ENCODE measurements at places on chromosomes 12 and 14.

DNA sequence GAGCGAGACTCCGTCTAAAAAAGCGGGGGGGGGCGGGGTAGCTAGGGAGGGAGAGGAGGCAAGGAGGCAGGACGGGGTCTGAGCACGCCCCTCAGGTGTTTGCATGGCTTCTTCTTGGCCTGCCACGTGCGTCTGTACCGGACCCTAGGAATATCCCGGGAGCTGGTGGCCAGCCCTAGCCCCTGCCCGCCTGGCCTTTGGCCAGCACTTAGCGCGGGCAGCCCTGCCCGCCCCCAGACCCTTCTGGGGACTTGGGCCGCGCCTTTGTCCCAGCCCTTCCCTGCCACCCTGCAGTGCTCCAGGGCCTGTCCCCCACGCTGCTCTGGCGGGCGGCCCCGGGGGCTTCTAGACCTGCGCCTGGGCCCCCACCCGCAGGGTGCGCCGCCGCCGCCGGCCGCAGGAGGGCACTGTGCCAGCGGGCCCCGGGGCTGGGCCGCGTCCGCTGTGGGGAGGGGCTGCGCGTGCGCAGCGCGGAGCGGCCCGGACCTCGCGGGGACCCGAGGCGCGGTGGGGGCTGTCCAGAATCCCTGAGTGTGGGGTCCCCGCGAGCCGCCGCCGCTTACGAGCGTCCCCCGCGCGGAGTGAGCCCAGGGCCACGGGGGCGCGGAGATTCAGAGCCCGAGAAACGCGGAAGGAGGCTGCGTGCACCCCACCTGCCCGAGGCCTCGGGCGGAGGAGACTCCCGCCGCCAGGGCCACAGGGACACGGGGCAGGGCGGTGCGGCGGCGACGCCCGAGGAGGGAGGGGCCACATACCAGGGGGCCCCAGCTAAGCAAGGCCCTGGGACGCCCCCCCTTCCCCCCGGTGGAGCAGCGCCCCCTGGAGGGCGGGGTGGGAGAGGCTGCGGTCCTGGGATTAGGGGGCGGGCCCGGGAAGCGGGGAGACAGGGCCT, 21.0 kb downstream of the SLC25A29 start:
- no peak for DNase-seq

GRCh38 chr14:22379727-22380126, 209.3 kb downstream of the DAD1 start:
- DNase-seq = no peak

- DNase-seq = no peak
These were observed 36.3 kb downstream of the IL31 start for GRCh38 chr12:122137681-122138080.

DNA sequence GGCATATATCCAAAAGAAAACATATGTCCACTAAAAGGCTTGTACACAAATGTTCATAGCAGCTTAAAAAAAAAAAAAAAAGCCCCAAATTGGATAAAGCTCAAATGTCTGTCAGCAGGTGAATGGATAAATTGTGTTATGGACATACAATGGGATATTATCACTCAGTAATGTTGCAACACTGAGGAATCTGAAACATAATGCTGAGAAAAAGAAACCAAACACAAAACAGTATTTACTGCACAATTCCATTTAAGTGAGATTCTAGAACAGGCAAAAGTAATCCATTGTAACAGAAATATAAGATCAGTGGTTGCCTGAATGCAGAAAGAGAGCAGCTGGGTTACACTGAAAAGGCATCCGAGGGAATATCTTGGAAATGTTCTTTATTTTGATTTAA, 117.9 kb downstream of the SLC15A5 start:
- DNase-seq = no peak

DNA sequence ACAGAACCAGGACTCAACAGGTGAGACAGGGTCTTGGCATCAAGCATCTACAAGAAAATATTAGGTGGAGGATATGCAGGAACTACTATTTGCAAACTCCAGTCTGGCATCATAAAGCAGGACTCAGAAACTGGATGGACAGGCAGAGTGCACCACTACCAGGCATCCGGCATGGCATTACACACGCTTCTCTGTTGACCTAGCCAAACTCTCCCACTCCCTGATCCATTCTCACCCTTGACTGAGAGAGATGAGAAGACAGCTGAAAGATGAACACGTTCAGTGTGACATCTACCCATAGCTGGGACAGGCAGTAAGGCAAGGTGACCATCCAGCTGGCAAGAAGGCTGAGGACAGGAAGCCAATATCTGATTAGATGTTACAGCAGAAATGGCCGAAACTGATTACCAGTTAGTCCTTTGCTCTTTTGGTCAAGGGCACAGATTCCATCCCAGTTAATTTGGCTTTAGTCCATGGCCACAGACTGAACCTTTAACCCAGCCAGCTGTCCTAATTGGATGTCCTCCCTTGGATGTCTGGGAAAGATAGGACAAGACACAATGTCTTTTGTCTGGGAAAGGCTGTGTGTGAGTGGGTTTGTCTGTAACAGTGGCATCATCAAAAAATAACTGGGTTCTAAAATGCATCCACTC, 71.6 kb downstream of the BBS10 start:
- DNase-seq = no peak

DNA sequence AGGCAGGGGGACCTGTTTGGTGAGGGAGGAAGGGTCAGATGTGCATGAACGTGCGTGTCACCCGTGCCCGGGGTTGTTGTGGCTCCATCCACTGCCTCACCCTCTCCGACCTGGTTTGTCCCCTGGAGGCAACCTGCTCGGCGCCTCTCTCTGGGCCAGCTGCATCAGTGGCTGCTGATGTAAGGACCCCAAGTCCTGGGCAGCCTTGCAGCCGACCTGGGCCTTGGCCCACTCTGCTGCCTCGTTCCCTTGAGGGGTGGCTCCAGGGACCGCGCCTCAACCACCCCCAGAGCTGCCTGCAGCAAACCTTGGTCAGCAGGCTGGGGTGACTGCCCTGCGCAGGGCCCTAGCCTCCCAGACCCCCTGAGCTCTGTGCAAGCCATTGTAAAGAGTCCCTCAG, 351.7 kb downstream of the TMEM121 start:
- DNase-seq = no peak

GRCh38 chr12:99039367-99040120, 394.5 kb downstream of the APAF1 start:
- no peak for DNase-seq

- no peak for DNase-seq
These were observed at the start of gene MARCHF9 for GRCh38 chr12:57754411-57755193. MARCHF9 (plus strand) TSS chr12:57755103; CDS start chr12:57755529, 426 bp downstream.

DNA sequence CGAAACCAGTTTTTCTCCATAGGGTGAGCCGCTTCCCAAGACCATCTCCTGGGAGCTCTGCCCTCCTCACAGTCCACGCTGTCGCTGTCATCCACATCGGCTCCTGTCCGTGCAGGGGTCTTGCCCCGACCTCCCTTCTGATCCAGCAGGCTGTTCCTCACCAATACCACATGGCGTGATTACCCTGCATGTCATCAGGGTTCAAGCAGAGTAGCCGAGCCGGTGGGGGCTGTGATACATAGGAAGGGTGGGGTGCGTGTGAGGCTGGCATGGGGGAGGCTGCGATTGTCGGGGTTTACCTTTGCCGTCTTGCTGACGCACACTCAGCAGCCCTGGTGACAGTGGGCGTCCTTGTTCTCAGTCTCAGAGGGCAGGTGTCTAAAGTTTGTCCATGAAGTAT, 17.0 kb downstream of the TEDC1 start:
- DNase-seq = no peak

- DNase-seq = no peak
These were observed 30.3 kb downstream of the EFCAB11 start for GRCh38 chr14:89924268-89924667.

- no peak for DNase-seq
These were observed 338.4 kb downstream of the FUT8 start for GRCh38 chr14:65750906-65751305.

GRCh38 chr12:98793121-98793520, 148.0 kb downstream of the APAF1 start:
- DNase-seq = no peak

DNA sequence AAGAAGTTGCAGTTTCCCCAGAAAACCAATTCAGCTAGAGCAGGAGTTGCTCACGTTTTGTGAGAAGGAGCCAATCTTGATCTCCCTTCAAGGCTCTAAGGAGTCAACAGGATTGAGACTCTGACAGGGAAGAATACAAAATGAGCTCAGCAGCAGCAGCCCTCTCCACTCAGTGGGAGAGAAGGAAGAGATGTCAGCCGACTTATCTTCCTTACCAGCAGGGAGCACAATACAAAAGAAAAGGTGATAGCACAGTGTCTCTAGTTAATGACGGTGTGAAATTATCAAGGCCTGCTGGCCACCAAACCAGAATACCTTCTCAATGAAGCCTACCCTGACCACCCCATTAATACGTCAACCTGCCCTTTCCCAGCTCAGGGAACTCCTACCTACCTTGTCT, 223.6 kb upstream of the TMPO start:
- no peak for DNase-seq

DNA sequence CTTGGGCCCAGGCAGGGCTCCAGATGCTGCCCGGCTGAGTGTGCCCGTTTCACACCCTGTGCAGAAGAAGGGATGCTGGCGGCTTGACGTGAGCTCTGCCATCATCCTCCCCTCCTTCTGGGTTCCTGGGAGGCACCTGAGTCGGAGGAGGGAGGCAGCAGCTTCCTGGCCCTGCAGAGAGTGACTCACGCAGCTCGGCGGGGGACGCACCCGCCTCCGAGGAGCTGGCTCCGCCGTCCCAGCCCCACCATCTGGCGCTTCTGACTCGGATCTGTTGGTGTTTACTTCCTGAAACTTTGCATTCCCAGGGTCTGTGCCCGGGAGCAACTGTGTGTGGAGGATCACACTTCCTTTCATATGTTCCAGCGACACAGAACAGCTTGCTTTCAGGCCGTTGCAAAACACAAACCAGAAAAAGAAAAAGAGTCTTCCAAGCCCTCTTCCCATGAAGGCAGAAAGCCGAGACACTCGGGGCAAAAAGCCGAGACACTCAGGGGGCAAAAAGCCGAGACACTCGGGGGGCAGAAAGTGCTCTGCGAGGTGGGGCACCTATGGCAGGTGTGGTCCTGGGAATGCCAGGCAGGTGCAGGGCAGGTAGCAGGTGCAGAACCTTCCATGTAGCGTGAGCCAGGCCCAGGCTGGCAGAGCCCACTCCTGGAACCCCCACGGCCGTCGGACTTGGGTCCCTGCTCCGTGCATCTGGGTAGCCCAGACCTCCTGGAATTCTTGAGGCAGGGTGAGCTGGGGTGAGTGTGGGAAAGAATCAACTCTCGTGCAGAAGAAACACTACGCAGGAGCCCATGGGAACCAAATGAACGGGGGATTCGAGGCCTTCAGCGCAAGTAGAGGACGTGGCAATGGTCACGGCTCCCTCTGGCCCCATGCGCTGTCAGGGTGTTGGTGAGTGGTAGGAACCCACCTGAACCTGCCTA, 27.6 kb upstream of the GALNT9 start:
- DNase-seq = no peak

GRCh38 chr12:88519802-88520435, 60.4 kb downstream of the KITLG start:
- no peak for DNase-seq

DNA sequence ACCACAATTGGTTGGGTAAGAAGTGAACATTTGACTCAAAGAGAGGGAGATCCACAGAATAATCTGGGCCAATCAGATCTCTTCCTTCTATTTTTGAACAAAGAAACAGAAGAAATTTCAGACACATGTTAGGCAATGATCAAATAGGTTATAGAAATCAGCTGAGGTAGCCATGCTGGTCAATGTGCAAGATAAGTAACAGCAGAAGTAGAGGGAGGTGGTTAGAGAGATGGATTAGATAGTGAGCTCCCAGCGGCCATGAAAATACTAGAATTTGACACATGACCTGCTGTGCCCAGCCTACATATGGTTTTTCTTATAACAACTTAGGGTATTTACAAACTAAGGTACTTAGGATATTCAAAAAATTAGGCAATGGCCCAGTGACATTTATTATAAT, 230.9 kb upstream of the ARID2 start:
- no peak for DNase-seq

GRCh38 chr12:67222302-67222701, 46.9 kb upstream of the CAND1 start:
- no peak for DNase-seq

- DNase-seq = no peak
These were observed 132.3 kb downstream of the CCDC59 start for GRCh38 chr12:82225871-82226270.

- no peak for DNase-seq
These were observed 15.1 kb upstream of the NEK9 start for GRCh38 chr14:75141967-75142366.

DNA sequence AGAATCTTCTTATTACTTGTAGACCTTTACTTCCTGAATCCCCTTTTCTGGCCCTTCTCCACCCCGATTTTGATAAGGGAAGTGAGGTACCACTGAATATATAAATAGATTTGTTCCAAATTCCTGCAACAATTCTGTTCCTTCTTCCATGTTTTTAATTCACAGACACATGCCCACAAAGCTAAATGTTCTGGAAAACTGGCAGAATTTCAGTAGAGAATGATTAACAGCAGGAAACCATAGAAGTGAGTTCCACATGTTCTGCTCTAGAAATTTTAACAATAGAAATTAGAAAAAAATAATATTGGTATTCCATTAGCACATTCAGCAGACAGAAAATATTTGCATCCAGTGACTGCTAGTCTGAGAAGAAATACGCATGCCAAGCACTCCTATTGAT, 139.6 kb downstream of the SLC2A13 start:
- DNase-seq = no peak

- no peak for DNase-seq
These were observed 1721.5 kb upstream of the SEL1L start for GRCh38 chr14:83255015-83255726.

DNA sequence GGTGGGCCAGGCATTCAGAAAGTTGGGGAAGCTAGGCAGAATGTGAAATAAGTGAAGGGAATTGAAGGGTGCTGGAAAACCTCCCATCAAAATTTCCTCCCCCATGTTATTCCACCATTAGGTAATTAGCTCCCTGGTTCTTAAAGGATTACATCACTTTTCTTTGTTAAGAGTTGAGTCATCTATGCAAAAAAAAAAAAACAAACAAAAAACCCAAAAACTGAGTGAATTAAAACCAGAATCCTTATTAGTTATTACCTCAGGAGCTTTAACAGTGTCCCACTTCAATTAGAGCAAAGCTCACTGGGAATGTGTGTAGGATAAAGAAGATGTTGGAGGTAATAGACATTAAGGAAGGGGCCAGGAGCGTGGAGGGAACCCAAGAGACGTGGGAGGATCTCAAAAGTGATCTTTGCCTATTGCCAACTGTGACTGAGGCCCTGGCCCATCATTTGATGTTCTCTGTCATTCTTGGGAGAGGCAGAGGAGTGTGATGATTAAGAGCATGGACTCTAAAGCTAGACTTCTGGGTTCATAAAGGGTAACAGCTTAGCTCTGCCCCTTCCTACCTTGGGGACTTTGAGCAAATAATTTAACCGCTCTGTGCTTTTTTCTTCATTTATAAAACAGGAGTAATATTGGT, 364.7 kb downstream of the APAF1 start:
- no peak for DNase-seq

GRCh38 chr12:99769396-99769980, 121.9 kb downstream of the GARIN6 start:
- DNase-seq = no peak

GRCh38 chr14:105388110-105388951, 10.0 kb upstream of the TEX22 start:
- DNase-seq = no peak

- no peak for DNase-seq
These were observed 20.4 kb downstream of the BATF start for GRCh38 chr14:75542588-75543091.

Data from Panc1 (cell line).